ENCODE measurements at places on chromosomes 5 and 9.

DNA sequence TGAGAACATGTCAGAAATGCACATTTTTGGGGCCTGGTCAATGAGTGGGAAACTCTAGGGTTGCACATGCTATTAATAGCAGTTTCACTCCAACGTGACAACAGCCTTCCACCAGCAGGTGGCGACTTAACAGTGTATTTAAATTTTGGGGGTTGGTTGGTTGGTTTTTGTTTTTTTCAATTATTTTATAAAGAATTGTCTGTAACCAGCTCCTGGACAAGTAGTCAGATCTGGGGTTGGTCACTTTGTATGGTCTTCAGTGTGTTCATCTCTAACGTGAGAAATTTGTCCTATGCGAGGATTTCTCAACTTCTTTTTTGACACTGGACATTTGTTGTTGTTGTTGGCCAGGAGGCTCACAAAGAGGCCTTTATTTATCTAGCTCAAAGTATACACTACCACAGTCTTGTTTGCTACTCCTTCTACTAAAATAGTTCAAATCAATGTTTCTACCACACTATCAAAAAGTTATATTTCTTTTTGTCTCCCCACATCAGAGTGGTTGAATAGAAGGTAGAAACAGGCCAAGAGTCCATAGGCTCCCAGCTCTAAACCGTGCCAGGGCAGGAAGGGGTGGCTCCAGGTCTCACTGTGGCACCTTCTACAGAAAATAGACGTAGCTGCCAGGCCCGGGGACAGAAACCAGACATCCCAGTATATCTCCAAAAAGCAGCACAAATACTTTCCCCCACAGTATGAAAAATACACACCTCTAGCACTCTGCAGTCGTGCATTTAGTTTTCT is 110.4 kb downstream of the TRPM6 start:
- DNase-seq = peak; percentile 24

DNA sequence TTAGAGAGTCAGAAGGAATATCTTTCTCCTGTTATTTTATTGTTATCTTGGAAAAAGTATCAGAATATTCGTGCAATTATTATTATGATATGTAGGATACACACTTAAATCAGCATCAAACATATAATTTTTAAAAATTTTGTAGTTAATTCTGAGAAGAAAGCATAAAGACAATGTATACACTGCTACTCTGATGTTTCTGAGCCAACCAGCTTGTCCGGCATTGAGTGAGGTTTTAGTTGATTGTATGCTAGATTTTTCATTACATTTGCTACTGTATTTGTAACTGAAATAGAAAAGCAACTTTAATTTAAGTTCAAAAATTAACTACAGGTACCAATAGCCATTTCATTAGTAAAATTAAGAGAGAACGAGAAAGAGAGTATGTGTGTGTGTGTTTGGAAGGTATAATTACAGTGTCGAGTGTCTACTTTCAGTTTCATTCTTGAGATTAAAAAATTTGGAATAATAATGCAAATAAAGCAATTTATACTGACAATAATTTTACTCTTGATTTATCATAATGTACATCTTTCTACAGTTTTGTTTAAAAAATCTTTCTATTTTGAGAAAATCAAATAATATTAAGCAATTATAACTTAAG is 160.4 kb upstream of the CDH12 start:
- no peak for DNase-seq

GRCh38 chr5:149177911-149178565 is 36.7 kb downstream of the ABLIM3 start:
- DNase-seq = no peak

DNA sequence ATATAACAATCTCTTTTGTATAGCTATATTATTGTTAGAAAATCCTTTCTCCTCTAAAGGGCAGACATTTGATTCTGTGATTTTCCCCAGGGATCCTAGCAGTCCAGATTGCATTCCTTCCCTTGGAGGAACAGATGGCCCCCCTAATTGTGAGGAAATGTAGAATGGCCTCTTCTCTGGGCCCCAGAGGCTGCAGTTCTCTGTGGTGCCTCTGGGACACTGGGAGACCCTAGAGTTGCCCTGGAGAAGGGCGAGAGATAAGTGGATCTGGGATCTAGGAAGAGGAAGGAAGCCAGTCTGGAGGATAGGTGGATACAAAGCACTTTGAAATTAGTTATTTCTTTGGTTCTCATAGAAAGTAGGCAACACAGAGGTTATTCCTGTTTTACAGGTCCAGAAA is 1.9 kb upstream of the HINT2 start:
- no peak for DNase-seq

DNA sequence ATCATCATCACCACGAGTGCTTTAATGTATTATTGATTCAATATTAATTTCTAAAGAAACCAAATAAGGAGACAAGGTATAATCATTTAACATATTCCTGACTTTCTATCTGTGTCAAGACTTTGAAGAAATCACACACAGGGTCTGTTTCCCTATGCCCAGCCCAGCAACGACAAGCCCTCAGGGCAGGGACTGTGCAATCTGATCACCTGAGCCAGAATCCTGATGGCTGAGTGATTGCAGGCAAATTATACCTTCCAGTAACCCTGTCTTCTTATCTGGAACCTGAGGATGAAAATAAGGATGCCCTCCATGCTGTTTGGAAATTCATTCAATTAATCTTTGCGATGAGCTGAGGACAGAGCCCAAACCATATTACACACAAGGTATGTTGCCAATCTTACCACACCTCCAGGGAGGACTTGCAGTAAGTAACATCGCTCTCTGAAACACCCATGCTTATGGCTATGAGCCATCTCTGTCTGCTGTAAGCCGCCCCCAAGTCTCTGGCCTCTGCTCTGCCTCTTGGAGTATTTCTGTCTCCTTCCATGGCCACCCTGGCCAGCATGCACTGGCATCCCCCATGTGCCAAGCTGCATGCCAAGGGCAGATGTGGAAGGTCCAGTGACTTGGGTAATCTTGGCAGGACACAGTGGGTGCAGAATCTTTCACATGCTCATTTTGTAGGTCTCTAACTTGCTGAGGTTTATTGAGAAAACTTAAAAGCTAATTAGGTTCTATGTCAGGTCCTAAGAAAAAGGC is 10.6 kb downstream of the TAS2R1 start:
- DNase-seq = no peak

DNA sequence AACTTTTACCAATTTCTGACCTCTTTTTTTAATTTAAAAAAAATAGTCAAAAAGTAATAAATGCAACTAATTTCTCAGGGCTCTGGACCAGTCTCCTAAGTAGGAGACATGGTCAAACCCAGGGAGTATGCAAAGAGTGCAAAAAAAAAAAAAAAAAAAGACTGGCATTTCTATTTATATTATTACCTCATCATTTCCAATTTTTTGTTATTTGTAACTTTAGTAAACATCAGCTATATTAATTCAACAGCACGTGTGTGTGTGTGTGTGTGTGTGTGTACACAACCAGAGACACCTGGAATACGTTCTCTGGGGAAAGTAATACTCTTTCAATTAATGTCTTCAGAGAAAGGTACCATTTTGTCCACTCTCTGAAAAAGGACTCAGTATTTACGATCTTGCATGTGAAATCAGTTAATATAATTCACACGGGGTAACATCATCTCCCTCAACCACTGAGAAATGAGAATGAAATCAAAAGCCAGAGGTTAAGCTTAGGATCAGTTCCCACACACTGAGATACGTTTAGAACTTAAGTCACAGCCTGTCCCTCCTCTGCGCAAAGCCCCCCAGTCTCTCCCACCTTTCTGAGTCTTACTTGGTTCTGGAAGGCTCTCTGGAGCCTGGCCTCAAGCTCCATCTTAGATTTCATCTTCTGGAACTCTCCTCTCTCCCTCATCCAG is 21.9 kb downstream of the ZNF608 start:
- DNase-seq = no peak

GRCh38 chr9:108615152-108615551 is 240.6 kb downstream of the ACTL7B start:
- DNase-seq = no peak

GRCh38 chr9:88018101-88018500 is 43.8 kb upstream of the CDK20 start:
- DNase-seq = no peak

- DNase-seq = no peak
Observed at GRCh38 chr5:92912283-92912682, 668.7 kb downstream of the NR2F1-AS1 start.

DNA sequence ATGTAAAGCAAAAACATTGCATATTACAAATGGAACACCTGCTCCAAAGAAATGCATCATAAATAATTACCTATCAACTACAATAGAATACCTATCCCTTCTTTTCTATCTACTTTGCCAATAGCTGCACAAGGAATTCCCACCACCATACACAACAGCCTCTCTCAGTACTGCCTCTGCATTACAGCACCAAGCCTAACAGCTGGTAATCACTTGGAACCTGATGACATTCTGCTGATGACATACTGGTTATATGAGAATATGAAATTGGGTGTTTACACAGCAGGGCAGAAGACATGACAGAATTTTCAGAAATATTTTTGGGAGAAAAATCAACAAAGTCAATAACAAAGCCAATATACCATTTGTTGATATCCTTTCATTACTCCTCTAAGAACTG is 43.2 kb downstream of the PSMB7 start:
- no peak for DNase-seq

DNA sequence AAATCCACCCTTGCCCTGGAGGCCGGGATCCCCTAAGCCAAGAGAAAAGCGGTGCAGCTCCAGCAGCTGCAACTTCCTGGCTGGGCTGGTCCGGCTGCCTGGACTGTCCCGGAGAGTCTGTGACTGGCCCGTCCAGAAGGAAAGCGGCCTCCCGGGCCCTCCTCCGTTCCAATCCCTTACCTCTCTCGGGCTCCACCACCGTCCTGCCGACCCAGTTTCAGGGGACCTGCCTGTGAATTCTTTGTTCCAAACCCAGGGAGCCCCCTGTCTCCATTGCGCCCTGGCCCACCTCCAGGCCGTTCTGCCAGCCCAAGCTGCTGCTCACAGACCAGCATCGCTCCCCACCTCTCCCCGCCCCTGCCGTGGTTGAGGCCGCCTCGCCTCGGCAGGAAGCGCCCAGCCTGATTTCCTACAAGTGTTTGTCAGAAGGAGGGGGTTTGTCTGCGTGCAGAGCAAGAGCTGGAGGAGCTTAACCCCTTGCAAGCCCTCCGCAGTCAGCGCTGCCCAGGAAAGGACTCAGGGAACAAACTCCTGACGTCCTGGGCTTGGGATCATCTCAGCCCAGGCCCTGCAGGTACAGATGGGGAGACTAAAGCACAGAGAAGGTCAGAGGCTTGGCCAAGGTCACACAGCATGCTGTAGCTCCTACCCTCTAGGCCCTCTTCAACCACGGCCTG is at the start of gene AKNA:
Gene AKNA (minus strand): TSS at position 303 of the 677 bp plus-strand sequence. CDS start 6,649 bp downstream, outside the sequence.
- peak; percentile 70 for DNase-seq

- DNase-seq = no peak
Observed at GRCh38 chr5:24368115-24368514, 276.7 kb downstream of the CDH10 start.

DNA sequence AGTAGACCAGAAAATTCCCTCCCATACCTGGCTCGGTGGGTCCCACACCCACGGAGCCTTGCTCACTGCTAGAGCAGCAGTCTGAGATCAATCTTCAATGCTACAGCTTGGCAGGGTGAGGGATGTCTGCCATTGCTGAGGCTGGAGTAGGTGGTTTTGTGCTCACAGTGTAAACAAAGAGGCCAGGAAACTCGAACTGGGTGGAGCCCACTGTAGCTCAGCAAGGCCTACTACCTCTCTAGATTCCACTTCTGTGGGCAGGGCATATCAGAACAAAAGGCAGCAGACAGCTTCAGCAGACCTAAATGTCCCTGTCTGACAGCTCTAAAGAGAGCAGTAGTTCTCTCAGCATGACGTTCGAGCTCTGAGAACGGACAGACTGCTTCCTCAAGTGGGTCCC is 5.6 kb upstream of the GZMA start:
- DNase-seq = no peak

DNA sequence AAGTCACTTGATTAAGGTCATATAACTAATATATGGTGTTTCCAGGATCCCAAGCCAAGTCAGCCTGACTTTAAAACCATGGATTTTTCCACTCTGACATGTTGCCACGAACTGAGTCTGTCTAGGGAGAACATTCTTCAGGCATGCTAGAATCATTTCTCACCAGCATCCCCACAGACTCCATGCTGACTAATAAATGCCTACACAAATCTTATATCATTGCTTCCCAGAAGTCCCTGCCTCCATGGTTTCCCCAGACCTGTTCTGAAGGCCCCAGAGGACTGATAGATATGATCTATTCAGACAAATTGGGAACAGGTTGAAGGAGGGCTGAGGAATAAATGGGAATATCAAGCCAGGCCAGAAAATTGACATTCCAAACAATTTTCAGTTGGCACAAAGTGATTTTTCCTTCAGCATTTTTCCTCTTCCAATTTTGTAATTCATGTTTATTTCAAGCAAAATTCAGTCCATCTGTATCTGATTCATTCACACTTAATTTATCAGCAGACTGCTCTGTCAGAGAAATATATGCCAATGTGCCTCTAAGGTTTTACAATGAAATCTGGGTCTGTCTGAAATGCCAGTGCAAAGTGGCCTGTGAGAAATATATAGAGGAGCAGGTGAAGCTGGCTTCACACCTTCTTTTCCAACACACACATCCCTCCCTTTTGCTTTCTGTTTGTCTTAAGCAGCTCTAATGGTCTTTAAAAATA is 413.6 kb upstream of the TNC start:
- no peak for DNase-seq

DNA sequence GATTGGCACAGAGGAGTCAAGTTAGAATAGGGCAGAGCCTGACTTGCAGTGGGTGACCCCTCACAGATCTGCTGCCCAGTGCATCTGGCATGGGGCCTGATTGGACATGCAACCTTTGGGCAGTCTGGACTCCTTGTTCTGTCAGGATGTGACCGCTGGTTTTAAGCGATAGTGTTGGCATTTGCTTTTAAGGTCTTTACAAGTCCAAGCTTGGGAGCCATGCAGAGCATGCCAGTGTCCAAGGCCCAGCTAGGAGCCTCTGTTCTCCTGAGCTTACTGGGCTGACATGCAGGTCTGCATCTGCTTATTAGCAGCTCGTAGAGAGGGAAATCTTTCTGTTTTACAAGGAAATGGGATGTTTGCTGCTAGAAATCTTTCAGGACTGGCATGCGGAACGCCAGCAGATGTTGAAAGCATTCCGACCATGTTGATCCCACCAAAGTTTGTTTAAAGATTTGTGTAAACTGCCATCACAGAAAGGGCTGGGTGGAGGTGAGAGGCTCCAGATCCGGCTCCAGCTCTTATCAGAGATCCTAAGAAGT is 27.5 kb downstream of the GADD45G start:
- no peak for DNase-seq
